ENCODE measurements at places on chromosomes 3 and 15.

DNA sequence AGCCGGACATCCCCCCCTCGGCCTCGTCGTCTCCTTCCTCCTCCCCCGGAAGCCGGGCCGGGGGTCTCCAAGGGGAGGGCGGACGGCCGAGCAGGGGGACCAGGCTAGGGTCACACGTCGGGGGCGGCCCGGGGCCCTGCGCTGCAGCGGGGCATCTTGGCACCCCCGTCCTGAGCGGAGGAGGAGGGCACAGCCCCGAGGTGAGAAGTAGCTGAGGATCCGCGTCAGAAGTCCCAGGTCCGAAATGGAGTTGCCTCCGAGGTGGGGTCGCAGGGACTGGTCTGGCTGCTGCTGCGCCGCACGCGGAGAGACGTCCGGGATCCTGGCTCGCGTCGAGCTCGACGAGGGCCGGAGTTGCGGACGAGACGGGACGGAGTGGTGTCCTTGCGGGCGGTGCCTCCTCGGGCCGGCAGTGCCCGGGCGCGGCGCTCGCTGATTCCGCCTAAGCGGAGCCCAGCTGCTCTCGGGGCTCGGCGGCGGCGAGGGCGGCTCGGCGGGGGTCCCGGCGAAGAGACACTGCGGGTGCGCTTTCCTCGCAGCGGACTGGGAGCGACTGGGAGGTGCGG lies at the start of gene ADCY5:
TSS of gene ADCY5 (minus strand) at position 555 of the 566 bp plus-strand sequence. CDS start at position 10, 545 bp downstream.
- DNase-seq, result no peak

DNA sequence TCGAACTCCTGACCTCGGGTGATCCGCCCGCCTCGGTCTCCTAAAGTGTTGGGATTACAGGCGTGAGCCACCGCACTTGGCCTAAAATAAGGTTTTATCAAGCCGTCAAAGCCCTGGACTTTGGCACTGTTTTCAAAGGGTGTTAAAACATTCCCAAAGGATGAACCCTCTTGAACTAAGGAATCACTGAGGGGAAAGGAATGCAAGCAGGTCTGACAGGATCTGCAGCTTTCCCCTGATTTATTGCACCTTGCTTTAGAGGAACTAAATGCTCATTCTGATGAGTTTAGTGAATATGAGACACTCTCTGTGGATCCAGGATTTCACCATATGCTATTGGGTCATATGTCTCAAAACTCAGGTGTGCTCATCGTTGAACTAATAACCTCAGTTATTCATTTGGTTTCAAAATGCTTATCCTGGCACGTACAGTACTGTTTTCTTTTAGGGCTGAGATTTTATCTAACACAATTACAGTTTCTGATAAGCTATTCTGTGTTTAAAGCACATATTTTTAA lies 63.0 kb upstream of the TSC22D2 start:
- no peak for DNase-seq

DNA sequence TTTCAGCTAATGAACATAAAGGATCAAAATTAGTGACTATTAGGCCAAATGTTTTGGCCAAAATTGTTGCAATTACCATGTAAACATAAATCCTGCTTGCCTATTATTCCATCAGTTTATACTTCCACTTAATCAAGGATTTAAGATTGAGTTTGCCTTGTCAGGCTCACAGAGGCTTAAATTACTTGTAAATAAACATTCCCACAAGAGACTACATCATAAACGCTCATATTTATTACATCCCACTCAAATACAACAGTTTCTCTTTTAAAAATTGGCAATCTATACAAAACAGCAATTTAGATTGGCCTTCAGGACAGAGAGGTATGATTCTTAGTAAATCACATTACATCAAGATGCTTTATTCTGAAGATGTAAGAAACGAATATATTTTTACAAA lies 9.9 kb upstream of the MAP4 start:
- no peak for DNase-seq

DNA sequence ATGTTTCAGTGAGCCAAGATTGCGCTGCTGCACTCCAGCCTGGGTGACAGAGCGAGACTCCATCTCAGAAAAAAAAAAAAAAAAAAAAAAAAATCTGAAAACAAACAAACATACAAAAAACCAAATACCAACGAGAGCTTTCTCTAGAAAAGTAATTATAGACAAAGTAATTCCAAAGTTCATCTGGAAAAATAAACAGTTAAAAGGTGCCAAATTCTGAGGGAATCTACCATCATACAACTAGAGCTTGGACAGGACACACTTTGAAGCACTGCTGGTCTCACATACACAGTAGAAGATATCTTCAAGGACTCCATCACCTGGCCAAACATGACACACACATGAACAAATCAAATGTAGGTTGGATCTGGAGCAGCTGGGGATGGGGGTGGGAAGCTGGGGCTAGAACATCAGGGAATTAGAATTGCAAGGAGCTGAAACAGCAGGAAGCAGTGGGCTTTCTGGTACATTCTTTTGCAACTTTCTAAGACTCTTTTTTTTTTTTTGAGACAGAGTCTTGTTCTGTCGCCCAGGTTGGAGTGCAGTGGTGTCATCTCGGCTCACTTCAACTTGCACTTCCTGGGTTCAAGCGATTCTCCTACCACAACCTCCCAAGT lies 41.1 kb upstream of the CTSH start:
- no peak for DNase-seq

DNA sequence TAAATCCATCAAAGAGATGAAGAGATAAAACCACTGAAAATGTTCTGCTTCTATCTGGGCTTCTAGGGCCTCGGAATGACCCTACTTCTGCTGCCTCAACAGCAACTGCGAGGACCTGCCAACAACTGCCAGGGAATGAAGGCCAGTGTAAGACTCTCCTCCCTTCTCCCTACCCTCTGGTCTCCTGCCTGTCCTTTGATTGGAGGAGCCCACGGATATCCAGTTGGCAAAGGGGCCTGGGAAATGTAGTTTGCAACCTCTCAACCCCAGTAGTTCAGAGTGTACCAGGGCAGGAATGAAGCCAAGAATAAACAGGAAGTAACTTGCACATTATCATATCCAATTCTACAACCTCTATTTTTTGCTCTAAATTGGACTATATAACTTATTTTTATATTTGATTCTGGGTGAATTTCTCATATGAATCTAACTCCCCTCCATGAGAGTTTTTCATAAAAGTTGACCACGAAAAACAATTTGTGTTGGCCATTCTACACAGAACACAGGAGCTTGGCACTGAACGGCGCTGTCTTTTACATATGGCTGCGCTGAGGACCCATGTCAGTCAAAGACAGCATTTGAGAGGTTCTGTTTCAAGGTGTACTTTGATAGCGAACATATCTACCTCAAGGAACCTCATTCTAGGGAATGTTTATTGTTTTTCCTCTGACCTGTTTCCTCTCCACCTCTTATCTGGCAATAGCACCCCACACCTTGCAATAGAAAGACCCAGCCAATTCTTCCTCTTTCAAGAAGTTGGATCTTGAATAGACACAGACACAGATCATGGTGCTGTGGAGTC lies 91.1 kb upstream of the RNF7 start:
- peak; percentile 60 for DNase-seq

DNA sequence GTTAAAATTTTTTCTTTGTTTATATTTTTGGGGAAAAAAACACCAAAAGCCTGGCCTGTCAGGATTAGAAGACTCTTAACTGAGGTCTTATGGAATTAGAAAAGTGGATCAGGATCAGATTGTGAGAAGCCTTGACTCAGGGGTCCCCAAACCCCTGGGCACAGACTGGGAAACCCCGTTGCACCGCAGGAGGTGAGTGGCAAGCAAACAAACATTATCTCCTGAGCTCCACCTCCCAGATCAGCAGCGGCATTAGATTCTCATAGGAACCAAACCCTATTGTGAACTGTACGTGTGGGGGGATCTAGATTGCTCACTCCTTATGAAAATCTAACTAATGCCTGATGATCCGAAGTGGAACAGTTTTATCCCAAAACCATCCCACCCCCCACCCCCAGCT lies 117.2 kb downstream of the TCF12 start:
- DNase-seq, result no peak

DNA sequence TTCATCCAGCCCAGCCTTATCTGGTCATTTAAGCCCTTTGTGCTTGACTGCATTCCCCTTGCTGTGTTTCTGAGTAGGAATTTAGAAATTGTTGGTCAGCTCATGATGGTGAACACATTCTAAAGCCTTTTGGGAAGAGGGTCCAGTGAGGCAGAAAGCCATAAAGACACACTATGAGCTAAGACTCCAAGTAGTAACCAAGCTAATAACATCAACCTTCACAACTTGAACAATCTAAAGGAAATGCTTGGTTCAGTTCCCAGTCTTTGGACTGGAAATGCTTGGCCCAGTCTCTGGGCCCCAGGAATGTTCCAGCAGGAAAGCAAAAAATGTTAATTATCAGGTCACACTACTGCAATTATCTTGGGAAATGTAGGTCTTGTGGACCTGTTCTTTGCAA lies 7.7 kb downstream of the PLSCR1 start:
- DNase-seq, result no peak

DNA sequence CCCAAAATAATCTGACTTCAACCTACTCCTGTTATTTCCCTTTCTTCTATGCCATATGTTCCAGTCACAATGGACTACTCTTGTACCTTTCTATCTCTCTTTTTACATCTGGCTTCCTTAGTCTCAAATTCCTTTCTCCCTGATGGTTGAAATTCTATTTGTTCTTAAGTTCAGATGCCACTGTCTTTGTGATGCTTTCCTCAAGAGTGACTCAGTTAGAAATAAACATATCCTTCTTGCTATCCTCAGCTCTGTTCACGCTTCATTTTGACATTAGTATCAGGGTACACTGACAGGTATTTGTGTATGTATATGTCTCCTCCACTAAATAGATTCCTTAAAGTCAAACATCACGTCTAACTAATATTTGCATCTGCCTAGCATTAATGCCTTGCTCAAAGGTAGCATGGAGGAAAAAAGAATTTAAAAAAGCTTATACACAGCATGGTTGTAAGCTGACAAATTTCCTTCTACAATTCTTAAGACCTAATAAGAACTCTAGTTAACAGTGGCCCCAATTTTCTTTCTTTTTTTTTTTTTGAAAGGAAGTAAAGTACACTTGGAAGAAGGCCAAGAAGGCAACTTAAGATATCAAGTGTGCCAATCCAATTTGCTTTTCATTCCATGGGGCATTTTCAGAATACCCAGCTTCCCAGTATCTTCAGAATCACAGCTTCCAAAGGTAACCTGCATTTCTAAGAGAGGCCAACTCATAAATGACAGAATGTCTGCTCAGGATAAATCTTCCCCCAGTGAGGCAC lies 58.0 kb downstream of the CHAC1 start:
- DNase-seq, result no peak

GRCh38 chr3:145936971-145937370 lies 224.0 kb downstream of the PLOD2 start:
- DNase-seq, result no peak

DNA sequence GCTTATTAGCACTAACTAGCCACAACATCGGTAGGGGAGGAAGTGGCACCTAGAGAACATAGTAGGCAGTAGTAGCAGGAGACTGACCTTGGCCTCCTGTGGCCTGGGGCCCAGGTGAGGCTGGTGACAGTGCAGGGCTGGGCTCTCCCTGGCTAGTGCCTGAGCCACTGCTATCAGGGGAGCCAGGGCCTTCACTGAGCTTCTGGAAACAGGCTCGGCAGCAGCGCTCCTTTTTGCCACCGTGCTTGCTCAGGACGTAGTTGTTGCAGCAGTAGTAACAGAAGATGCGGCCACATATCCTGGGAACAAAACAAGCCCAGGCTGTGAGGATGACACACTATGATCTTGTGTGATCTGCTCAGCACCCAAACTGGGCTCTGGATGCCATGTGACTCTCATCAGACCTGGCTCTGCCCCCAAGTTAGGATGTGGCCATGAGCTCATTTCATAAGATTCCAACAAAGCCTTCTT lies 15.1 kb downstream of the CXCR6 start:
- DNase-seq, result no peak

DNA sequence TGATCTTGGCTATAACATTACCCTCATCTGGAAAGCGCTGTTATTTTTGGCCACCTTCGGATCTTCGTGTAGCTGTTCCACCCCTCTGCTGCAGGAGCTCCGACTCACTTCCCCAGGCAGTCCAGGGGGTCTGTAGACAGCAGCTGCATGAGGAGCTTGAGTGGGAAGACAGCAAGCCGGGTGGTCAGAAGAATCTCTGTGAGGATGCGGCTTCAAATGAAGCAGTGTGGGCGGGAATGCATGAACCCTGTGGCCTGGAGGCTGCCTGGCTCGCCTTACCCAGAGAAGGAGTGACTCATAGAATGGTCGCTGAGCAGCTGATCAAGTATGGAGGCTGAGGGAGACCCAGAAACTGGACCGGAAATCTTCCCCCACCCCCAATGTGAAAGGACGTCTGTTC lies 45.2 kb upstream of the NR2F2 start:
- DNase-seq, result no peak

- no peak for DNase-seq
Observed at GRCh38 chr3:181941250-181941649, 229.5 kb downstream of the SOX2 start.

DNA sequence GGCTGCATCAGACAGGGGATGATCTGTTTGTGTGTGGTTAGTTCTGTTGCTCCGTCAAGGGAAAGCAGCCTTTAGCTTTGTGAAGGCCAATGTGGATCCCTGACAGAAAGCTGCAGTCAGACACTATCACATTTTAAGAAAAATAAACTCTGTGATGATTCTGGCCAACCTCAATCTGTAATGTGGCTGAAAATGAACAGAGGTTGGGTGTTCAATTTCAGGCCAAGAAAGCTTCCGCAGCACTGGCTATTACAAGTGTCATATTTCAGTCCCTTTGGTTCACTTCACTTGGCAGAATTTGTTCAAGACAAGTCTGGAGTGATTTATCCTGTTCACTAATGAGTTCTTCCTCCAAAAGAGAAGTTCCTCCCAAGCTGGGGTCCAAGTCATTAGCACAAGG lies 571.8 kb upstream of the IL12A start:
- no peak for DNase-seq

DNA sequence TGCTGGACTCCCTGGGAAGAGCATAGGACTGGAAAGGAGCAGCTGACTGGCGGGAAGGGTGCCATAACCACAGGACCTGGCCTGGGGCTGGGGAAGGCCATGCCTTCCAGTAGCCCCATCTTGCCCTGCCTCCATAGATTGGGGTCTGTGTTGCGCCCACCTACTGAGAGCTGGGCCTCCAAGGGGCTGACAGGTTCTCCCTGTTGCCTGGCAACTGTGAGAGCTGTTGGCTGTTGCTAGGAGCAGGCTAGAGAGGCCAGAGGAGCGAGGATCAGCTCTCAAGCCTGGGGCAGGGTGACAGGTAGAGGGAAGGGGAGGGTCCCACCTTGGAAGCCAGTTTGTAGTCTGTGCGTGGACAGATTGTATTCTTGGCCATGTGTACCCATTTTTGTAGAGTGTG lies 2.8 kb upstream of the GNAI2 start:
- no peak for DNase-seq

GRCh38 chr3:182794455-182795388 lies 1.4 kb downstream of the ATP11B start:
- no peak for DNase-seq

DNA sequence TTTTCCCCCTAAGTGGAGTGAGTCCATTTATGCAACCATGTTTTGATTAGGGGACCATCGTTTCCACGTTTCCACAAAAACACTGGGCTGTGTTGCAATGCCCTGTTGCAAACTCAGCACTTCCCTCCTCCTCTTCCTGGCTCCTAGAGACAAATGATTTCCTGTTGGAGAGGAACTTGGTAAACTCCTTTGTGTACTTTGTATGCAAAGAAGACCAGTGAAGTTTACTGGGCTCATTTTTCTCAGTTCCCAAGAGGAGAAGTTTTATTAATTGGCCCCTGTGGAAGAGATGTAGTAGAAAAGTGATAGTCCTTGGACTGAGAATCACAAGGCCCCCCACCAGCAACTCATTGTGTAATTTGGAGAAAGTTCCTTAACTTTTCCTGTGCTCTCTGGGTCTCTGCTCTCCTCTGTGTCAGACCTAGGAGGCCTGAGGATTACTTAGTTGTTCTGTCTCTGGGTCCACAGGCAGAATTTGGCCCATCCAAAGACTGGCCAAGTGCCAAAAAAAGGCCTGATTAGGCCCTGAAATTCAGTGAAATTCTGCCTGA lies 95.0 kb downstream of the ATG7 start:
- DNase-seq, result no peak

GRCh38 chr3:52498137-52499054 lies 3.3 kb downstream of the STAB1 start:
- peak; percentile 64 for DNase-seq

All from CD4-positive, alpha-beta T cell treated with Interleukin-15 for 1 hour (primary cell).